Activated gamma-delta T cell treated with anti-CD3 and anti-CD28 coated beads, Interleukin-2, amount 50 U/mL, for 16 hours (primary cell): ENCODE measurements at places on chromosomes 7 and 10.

DNA sequence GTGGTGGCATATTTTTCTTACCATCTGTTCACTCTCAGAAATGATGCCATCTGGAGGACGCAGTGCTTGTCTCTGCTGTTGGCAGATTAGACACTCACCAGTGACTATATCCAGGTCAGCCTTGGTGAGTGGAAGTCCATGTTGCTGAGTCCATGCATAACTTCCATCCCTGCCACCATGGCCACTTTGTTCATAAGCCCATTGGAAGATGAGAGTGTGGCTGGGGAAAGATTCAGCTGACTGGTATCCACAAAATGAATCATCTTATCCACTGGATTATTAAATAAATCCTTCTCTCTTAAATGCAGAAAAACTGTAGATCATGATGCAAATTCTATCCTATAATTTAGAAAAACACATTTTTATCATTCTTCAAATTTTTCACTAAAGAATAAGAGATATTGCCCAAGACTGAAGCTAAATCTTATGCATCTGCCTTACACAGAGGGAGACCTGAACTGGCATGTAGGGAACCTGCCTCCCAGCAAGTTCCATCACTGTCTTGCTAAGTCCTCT, 726.9 kb downstream of the TNS3 start:
- DNase-seq = no peak

DNA sequence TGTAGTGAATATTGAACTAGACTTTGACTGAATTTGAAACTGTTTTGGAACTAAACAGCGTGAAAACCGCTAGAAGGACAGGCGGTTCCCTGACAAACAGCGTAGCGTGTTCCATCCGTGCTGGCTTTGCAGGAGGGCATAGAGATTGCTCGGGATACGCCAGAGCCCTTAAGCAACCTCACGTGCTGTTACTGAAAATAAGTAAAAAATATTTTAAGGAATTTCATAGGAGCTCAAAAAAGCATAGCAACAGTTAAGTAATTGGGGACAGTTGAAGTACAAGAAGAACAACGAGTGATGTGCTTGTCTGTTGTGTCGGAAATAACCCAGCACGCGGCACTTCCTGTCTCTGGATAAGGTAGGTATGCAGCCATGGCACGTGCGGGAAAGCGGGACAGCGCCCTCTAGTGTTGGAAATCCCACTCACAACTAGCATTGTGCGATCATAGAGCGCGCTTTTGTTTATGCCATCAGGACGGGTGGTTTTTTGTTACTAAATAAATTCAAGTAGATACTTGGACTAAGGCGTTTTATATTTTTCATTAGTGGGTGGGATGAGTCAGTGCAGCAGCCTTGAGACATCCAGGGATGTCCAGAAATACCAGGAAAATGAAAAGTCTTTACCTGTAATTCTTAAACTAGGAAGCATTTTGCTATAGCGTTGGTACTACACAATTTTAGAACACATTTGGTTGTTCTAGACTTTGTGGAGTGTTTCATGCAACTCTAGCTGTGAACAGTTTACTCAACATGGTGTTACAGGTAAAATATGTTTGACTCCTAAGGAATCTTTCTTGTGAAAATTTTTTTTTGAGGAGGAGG, 50.4 kb downstream of the DNAJB6 start:
- DNase-seq = peak; percentile 84

DNA sequence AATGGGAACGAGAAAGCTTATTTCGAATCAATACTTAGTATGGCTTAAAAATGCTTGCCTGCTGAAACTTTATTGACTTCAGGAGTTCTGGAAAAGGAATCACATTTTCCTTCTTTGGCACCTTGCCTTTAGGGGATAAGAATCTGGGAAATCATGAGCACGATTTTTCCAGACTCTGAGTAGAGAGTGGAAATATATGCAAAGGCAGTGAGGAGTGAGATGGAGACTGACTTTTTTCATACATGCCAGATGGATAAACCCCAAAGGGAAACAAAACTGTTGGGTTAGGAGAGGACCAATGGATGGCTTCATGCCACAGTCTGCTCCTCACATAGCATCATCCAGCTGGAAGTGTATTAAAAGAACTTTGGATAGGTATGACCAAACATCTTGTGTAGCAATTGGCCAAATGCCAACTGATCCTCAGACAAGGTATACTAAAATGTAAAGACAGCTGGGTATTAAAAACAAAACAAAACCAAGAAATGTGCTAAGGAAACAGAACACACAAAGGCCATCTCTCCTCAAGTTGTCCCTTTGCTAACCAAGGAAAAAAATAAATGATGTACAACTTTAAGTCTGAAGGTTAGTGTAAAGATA, 1.7 kb downstream of the COL28A1 start:
- DNase-seq = no peak

DNA sequence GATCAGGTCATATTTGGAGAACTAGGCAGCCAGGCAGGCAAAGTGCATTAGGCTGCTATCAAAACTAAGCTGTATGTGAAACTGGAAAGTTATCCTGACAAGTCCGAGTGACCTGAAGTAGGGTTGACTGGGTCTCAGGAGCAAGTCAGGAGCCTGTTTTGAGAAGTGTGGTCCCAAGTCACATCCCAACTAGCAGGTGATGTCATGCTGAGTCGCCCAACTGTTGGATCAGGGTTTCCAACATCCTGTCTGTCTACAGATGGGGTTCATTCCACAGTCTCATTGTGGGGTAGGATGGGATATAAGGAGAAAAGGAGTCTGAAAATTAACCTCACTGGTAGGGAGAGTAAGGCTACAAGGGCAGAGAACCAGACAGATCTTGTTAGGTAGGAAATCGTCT, 27.0 kb downstream of the SLC26A4 start:
- DNase-seq = no peak

GRCh38 chr10:99617696-99618095, 2.5 kb downstream of the SLC25A28 start:
- DNase-seq = no peak
